ENCODE measurements at places on chromosomes 16 and 17.
A peak's percentile ranks its signal among the peaks of the same experiment; 100 is the strongest.

- no peak for DNase-seq
Measured at GRCh38 chr17:30005709-30006320, 64.4 kb downstream of the EFCAB5 start.

GRCh38 chr17:31475378-31476162, 84.1 kb downstream of the RAB11FIP4 start:
- DNase-seq: no peak

DNA sequence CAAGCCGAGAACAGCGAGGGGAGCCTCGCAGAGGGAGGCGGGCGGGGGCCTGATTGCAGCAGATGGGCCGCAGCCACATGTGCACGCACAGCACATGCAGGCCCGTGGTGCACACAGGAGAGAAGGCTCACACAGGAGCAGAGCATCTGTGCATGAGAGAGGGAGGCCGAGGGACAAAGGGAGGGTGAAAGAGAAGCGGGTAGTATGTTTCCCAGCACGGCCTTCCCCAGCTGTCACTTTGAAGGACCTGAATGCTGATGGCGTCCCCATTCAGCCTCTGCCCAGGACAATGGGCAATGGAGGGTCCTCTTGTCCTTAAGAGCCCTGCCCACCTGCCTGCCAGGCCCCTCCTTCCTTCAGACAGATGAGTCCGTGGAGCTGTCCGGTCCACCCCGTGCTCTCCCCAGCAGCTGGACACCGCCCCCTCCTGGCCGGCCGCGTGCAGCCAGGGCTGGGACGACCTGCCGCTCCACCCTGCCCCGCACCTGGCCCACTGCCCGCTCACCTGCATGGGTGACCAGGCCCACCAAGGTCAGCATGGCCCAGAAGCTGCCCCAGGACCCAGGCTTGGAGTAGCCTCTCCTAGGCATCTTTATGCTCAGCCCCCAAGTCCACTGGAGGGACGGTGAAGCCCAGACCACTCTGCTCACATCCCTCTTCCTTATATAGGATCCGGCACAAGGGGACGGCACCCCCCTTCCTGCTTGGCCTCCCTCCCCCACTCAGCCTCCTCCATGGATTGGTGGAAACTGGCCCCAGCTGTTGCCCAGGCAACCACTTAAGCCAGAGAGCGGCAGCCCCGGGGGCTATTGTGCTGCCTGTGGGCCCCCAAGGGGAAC, at the start of gene BTBD17:
BTBD17 (minus strand) TSS at position 639 of the 839 bp plus-strand sequence; CDS start at position 590, 49 bp downstream.
- DNase-seq: peak; percentile 24

DNA sequence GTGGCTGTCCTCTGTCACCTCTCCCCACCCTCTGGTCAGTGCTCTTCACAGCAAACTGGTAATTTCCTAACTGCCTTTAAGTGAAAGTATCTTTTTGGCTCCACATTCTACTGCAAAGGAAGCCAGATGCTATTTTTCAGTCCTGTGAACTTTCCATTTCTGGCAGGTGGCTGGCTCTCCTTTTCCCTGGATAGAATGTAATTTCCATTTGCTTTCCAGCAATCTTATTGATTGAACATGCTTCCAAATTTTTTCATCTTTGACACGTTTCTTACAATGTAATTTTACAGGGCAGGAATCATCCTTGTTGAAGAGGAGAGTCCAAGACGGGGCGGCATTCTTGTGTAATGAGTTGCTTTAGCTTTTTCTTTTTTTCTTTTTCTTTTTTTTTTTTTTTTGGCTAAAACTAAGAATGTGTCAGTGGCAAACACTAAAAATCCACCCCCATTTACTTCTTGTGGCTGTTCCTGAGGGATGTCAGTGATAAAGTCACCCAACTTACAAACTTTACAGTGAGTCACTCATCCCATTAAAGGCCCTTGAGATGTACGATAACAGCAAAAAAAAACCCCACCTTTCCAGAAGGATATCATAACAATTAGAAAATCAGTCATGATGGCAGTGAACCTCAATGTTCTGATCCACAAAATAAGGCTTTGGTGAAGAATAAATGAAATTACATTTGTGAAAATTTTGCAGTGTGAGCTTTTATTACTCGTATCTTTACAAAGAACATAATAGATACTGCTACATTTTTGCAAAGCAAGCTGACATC, 29.4 kb upstream of the PRKCA start:
- DNase-seq: no peak

DNA sequence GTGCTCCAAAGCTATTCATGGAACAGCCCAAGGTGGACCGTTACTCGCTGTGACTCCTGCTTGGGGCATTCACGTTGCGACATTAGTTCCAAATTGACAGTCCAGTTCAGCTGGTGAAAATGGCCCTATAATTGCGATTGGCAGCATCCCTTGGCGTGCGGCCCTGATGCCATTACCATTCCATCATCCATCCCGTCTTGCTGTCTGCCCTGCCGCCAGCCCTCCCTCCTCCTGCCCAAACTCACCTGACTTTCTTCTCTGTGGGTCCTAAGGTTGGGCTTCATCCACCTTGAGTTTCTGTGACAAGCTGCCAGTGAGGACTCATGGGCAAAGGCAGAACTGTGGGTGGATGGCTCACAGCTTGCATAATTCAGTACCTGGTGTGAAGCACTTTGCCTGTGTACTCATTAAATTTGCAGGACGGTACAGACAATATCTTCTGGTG, 104.6 kb downstream of the RPTOR start:
- no peak for DNase-seq

- peak; percentile 15 for DNase-seq
Measured at GRCh38 chr17:78708510-78708973, 73.5 kb downstream of the CYTH1 start.

- no peak for DNase-seq
Measured at GRCh38 chr16:79320956-79321355, 279.6 kb downstream of the MAF start.

DNA sequence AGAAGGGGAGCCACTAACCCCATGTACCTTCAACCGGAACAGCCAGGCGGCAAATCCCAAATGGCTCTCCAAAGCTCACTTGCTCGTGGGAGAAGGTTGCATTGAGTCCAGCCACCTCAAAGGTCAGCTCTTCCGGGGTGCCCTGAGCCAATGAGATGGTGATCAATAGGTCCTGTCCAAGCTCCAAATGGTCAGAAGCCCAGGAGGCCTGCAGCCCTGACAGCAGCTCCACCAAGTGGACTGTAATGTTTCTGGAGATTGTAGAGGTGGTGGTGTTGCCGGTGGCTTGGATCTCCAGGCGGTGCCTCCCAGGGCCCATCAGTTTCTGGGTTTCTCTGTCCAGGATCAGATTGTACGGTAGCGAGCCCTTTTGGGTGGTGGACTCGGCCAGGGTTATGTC, 39.9 kb upstream of the BCO1 start:
- no peak for DNase-seq

DNA sequence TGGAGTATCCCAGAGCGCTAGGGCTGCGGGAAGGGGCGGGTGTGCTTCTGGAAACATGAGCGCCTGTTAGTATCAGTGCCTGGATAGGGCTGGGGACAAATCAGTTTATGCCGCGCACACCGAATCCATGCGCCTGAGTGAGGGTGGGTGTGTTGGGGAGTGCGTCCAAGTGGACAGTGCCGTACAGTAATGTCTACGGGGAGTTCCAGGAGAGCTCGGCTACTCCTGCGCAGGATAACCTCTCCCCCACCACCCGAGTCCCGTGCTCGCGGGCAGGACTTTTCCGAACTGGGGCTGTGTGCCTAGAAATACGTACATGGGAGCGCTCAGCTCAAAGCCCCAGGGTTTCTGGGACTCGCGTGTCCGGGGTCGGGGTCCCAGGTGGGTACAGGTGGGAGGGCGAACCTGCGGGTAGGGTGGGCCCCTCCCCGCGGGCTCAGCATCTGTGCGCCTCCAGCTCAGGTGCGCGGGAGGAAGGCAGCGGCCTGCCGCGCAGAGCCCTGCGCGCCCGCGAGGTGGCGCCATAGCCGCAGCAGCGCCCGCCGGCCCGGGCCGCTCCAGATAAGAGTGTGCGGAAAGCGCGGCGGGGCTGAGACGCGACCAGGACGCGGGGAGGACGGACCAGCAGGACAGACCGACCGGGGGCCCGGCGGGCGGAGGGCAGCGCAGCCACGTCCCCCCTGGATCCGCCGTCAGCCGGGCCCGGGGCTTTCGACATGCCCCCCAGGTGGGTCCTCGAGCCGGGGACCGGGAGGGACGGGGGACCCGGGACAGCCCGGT, at the start of gene HIC1:
HIC1 (plus strand) TSS at position 592 of the 780 bp plus-strand sequence. CDS start 1,588 bp downstream, outside the sequence.
- DNase-seq: peak; percentile 66
